ENCODE measurements at places on chromosomes 4 and X.

- no peak for DNase-seq
Observed at GRCh38 chrX:120419463-120419862, 49.6 kb downstream of the LAMP2 start.

GRCh38 chr4:73021634-73022033, 47.9 kb downstream of the COX18 start:
- no peak for DNase-seq

DNA sequence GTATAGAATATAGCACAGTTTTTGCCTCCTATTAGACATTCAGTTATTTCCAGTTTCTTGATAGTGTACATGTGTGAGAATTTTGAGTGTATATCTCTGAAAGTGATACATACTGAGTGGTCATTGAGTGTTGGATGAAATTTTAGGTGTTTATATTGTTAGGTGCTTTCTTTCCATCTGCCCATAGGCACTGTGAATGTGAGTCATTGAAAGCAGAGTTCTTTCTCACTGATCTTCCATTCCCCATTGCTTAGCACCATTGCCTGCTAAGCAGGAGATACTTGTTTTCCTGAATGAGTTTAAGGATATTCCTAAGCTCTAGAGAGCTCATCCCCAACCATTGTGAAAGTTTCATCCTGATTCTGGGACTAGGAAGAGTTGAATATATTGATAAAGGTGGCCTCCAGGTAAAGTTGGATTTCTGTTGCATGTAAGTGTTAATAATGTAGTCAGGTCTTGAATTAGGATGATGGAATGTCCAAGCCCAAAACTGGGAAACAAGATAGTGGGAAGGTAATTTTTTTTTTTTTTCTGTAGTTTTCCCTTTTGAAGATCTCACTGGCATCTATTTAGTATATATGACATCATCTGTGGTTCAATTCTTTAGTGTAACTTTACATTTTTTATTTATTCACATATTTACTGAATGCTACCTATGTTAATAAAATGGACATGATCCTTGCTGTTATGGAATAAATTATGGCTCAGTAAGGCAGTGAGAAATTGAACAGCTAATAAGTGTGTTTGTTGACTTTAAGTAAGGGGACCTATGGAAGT, 22.1 kb downstream of the UBE2K start:
- DNase-seq, result no peak

DNA sequence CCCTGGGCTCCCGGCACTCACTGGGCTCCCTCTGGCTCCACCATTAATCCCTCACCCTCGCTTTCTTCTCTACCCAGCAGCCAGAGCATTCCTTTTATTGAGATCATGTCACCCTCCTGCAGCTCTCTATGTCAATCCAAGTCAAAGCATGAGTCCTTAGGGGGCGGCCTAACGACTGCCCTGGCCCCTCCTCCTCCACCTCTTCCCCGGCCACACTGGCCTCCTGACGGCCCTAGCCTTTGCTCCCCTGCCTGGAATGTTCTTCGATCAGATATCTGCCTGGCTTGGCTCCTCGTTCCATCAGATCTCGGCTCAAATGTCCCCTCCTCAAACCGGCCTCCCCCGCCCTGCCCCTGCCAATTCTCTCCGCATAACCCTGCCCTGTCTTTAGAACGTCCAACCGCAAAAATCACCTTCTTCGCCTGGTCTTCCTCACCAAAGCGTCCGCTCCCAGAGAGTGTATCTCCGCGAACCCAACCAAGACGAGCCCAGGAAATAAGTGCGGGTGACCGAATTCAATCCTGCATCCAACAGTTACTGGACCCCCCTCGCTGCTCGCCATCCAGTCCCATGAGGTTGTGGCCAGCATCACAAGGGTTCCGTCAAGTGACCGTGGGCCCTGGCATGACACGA, 722 bp upstream of the PNCK start:
- DNase-seq, result no peak

GRCh38 chr4:52925531-52925968, 63.4 kb downstream of the RASL11B start:
- DNase-seq, result no peak

DNA sequence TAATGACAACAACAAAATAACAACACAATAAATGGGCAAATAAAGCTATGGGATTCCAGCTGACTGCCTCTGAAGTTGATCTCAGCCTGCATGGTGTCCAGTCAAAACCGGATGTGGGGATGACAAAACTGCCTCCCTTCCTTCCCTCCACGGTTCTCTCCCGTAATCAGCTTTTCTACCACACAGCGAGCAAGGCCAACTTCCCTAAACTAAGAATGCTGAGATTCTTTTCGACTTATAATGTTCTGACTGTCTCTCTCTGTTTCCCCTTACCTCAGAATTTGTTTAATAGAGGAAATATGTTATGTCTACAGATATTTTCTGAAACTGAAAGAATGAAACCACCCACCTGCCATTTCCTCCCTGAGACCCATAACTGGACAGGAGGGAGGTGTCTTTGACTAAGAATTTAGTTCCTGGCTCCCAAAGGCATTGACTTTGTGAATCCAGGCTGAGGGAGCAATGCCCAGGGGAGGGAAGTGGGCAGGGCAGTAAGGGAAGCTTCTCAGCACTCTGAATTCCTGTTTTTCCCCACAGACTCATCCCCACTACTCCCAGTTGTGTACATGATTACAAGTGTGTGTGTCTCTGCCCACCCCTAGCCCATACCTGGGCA, 1.0 kb upstream of the TLR1 start:
- DNase-seq, result no peak

DNA sequence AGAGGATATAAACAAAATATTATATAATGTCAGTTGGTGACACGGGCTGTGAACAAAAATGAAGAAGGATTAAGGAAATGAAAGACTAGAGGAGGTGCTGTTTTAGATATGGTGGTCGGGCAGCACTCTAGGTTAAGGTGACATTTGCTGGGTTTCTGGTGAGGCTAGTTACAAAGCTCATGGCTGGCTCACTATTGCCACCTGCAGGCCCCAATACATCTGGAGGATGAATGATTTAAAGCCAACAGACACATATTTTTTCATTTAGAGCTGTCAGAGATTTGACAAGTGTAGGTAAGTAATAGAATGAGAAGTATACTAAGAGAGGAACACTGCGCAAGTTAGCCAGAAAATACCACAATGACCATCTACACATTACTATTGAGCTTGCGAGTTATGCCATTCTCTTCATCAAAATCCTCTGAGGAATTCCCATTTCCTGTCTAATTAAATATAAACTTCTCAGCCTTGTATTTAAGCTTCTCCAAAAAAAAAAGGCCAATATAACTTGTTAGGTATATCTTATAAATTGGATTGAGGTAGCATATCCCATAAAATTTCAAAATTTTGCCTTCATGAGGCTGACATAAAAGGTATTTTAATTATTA, 6.4 kb upstream of the FGG start:
- DNase-seq, result no peak

DNA sequence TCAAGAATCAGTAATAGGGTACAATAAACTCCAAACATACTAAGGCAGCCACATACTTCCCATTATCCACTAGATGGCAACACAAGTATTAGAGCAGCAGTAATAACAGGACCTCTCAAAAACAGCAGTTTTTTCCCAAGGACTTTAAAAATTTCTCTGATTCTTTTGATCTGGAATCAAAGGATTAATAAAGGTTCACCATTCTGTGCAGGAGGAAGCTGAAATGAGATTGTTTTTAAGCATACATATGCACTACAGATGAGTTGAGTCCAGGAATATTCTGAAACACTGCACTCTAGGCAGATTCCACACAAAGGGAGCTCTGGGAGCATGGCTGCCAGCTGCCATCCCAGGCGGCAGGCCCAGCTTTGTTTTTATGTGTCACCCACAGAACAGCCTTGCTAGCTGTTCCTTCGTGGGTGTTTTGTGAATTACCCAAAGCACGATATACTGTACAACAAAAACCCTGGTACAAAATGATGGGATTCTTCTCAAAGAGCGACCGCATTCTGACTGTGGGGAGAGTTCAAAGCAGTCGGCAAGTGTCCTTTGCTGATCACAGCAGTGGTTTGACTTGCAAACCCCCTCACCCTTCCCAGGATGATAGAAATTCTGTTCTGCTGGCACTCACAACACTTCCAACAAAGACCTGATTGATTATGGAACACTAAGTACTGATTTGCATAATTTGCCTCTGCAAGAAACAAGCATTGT, 61.0 kb downstream of the STX18 start:
- DNase-seq, result no peak

DNA sequence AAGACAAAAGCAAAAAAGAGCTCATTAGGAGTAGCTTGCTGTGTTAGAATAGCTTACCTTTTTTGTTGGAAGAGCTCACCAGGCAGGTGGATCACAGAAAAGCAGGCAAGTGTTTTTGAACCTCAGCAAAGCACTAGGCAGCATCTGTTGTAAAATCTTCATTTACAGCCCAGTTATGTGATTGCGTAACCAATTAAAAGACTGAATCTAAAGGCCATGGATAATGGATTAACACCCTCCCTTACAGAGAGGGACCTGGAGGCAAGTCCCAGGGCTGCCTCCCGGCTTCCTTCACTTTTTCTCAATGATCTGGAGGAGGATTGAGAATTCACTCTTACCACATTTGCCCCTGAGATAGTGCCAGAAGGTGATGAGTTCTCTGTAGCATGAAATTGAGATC, 51.1 kb downstream of the MAMLD1 start:
- no peak for DNase-seq

DNA sequence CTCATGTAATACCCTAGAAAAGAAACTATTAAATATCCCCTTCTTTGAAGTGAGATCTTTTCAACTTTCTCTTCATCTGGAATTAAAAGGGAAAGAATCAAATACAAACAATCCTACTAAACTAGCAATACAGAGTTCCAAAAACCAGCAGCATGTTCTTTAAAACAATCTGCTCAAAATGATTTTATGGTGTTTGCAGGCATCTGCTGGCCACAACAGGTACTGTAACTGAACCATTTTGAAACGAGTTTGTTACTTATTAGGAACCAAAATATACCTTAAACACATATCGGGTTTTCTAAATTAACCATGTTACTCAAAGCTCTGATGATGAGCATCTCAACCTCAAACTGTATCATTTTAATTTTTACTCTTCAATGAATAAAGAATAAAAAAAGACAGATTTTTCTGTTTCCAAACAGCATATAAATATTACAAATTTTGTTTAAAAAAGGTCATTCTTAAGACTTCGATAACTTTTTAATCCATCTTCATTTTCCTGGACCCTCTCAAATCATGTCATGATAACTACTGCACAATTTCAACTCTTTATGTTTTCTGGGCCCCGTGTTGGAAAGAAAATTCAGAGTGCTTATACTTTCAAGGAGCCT, 56.5 kb downstream of the ARAP2 start:
- no peak for DNase-seq

DNA sequence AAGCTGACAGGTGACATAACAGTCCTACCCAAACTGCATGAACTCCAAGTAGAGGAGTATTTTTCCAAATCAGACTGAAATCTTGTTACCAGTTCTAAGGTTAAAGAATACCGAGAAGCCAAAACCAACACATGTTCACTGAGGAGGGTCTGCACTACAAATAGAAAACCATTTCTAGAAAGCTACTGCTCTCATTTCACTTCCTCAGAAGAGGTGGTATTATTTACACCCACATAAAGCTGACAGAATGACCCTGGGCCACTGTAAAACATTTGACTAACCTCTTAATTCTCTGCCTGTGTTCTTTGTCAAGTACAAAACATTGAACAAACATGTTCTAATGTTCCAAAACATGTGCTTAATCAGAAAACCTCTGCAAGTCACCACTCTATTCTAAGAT, 95.8 kb downstream of the IQCM start:
- no peak for DNase-seq

DNA sequence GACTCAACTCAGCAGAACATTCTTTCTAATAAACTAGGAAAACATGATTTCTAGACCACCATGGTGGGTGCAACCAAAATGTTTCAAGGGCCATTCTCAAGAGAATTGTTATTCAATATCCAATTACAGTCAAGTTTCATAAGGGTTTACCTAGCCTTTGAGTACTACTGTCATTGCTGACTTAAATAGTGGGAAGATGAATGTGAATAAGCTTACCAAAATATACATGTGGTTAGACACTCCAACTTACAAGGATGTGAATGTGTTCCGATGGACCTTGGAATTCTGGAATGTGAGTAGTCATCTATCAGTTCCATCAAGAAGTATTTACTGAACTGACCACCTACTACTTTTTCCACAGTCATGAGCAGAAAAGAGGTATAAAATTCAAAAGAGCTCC, 16.9 kb downstream of the SH3RF1 start:
- DNase-seq, result no peak

DNA sequence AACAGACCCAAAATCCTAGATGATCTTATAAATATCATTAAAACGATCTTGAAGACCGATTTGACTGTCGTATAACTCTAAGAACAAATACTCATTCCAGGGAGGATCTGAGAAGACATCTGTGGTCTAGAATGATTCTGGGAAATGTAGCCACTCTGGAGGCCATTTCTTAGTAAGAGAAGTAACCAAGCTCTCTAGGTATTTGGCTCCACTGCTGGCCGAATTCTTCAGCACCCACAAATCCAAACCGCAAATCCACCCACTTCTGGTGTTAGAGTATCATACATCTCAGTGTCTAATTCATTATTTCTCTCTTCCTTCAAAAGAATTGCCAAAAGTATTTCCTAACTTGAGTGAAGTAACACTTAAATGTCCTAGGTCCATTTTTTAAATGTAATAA, 23.9 kb downstream of the KLHL5 start:
- no peak for DNase-seq

DNA sequence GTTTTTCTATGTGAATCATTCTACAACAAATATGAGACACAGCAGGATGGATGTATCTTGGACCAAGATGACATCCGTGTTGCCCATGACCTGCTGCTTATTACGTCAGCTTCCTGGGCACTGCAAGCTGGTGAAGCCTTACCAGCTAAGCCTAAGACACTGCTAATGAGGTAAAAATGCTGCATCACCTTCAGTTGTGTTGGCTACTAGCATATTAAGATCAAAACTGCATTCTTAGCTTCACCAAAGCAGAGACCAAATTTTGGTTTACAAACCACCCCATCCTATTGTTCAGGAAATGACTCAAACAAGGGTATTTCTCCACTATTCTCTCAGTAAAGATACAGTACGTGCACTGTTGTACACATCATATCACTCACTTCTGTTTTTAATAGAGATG, 50.3 kb downstream of the MAML3 start:
- DNase-seq, result no peak

DNA sequence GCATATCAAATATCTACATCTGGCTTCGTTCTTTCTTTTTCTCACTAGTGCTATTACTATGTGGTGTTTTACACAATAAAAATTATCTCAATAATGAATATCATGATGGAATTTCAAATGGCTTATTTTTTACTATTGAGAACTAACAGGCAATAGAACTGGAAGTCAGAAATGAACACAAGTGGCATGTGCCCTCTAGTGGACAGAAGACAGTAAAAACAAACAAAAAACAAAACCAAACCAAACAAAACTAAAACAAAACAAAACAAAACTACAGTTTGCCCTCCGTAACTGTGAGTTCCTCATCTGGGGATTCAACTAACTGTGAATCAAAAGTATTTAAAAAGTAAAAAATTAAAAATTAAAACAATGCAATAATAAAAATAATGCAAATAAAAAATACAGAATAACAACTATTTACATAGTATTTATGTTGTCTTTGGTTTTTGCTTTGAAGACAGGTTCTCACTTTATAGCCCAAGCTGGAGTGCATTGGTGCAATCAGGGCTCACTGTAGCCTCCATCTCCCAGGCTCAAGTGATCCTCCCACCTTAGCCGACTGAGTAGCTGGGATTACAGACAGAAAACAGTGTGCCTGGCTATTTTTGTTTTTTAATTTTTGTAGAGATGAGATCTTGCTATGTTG, 195.6 kb upstream of the TACR3 start:
- DNase-seq, result no peak

Measured in stimulated activated CD8-positive, alpha-beta memory T cell treated with anti-CD3 and anti-CD28 coated beads, Interleukin-4, amount 100 ng/mL, for 1 hour (primary cell).